Left kidney (tissue), 8 donors: ENCODE measurements at places on chromosomes 7 and 10. TPM values are rescaled to one million over a fixed set of nuclear protein-coding genes. Genes with fewer than 3 reads are reported as not detected.
A peak's percentile ranks its signal among the peaks of the same experiment; 100 is the strongest.

The CYP2E1 gene
- 2.8 TPM for polyA plus RNA-seq

- DNase-seq: no peak
These were observed 68.0 kb upstream of the GNAI1 start for GRCh38 chr7:80066639-80067038.

- DNase-seq: no peak
These were observed 16.1 kb downstream of the PAPOLB start for GRCh38 chr7:4845740-4846142.

GRCh38 chr10:79286318-79286951 is 60.8 kb upstream of the PPIF start:
- DNase-seq: no peak

DNA sequence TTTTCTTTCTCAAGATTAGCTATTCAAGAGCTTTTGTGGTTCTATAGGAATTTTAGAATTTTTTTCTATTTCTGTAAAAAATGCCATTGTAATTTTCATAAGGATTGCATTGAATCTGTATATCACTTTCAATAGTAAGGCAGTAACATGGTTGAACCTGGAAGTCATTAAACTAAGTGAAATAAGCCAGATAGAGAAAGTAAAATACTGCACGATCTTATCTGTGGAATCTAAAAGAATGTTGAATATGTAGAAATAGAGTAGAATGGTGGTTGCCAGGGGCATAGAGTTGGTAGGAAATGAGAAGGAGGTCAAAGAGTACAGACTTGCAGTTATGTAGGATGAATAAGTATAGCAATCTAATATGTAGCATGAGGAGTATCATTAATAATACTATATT is 1073.5 kb upstream of the LRRN3 start:
- DNase-seq: no peak

DNA sequence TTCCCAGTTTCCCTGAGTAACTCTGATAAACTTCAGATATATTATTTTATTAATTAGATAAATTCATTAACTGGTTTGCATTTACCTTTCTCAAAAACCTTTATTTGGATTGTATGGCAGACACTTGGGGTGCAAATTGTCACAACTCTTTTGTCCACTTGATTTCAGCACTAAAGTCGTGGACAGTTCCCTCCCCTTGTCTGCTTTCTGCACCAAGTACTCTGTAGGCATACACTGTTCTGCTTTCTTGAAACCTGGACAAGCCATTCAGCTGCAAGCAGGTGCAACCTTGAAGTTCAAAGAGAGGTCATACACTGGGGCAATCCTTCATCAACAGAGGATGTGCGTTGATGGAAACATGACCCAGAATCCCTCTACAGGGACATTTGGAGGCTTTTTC is 162.9 kb downstream of the ARL5B start:
- DNase-seq: peak; percentile 63

DNA sequence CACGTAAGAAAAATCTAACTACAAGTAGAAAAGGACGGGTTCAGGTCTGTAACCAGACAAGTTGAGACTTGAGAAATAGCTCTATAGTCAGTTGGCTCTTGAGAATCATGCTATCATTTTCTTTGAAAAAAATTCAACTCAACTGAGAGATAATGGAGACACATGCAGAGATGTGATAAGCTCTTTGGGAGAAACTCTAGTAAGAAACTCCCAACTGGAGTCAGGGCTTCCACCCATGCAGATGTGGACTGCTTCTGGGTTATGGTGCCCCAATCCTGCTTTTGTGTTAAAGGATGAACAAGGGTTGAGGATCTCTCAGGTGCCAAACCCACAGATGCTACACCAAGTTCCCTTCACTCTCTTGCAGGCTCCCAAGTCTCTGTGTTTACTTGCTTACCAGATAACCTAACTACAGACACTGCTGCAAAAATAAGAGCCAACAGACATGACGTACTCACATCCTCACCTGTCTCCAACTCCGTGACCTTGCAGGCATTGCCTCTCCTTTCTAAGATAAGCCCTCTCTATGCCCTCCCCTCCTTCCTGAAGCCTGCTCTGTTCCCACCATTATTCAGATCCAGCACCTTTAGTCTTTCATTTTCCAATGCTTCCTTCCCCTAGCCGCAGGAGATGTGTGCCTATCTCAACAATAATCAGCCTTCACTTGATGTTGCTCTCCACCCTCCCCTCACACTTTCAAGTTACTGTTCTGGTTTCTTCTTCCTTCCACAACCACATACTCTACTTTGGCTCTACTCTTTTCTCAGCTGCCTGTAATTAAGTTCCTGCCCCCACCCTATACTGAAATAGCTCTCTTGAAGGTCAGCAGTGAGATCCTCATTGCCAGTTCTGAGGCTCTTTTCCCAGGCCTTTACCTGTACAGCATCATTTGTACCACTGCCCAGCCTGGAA is 130.0 kb downstream of the ICA1 start:
- no peak for DNase-seq
